ENCODE measurements at places on chromosomes 12 and 14. TPM values are rescaled to one million over a fixed set of nuclear protein-coding genes. Genes with fewer than 3 reads are reported as not detected.

GRCh38 chr14:62988967-62989366, 56.3 kb downstream of the KCNH5 start:
- DNase-seq = no peak

DNA sequence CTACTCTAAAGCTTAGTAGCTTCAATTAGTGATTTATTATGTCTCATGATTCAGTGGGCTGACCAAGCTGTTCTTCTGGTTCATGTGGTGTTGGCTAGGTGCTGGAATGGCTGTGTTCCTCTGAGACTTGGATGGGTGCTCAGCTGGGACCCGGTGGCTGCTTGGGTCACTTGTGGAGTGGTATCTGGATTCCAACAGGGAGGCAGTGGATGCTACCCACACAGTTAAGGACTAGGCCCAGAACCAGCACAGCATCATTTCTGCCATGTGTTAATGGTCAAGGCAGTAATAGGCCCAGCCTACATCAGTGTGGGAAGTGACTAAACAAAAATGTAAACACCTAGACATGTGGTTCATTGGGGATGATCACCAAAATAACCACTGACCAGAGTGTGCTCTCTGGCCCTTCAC, 72.2 kb downstream of the FGD4 start:
- no peak for DNase-seq

The KRT7 gene
- total RNA-seq = not detected

DNA sequence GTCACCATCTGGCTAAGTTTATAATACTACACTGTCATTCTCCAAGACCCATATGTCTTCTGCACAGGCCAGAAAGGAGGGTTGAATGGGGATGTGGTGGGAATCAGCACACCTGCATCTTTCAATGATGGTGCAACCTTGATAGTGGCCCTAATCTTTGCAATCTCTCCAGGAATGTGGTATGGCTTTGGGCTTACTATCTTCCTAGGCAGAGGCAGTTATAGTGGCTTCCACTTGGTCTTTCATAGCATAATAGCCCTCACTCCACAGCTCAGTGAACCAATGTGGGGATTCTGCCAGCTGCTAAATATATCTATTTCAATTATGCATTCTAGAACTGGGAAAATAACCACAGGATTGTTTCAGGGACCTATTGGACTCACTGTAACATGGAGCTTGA, 61.8 kb upstream of the ATP2B1 start:
- DNase-seq = no peak

DNA sequence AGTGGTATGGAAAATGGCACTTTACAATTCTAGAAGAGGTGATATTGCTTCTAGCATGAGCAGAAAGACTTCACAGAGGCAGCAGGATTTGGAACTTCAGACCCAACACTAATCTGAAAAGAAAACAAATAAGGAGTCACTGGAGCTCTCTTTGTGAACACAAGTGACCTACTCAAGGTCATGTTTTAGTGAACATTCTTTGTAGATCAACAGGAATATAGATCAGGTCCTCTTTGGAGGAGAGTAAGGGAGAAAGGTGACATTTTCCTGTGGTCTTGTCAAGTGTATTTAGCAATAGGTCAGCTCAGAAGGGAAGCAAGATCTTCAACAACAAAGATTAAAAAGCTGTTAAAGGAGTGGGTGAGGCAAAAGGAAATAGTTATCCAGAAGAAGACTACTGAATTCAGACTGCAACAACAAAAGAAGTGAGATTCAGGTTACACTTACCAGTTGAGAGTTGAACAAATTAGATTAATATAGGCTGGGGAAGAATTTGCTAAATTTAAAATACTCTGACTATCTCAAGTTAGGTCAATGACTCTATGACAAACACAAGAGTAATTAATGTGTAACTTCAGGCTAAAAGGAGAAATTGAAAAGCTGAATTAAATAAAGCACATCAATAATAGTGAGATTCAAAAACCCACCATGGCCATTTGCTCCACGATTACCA, 528.2 kb downstream of the RPS29 start:
- no peak for DNase-seq

The RILPL2 gene
- total RNA-seq = 9.6 TPM

DNA sequence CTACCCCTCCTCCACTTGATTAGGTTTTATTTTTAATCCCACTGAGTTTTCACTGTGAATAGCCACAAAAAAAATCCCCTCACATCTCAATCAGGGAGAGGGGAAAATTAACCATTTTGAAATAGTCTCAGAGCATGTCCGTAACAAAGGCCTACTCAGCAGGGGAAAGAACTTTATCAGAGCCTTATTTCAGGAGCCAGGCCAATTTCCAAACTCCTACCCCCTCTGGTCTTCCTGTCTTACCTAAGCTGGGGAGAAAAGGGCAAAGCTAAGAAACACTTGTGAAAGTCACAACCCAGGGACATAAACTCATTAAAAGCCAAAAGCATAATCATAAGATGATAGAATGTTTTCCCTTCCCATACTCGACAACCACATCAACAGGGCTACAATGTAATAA, 260.3 kb upstream of the DIO3 start:
- no peak for DNase-seq

GRCh38 chr12:123071099-123071800, 79.6 kb downstream of the PITPNM2 start:
- no peak for DNase-seq

DNA sequence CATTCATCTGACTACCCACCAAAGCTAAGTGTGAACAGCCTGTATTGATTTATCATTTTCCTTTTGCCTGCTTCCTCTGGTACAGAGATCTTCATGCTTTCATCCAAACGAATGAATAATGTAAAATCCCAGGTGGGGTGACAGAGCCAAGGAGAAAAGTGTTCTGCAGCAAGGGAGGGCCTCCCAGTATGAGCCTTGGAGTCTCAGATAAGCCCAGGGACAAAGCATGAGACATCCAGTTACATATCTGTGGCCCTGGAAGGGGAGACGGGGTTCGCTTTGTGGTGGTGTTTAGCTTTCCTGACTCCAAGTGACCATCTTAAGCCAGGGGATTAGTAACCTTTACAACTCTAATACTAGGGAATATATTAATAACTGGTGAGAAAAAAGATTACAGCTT, 177.1 kb downstream of the ETV6 start:
- DNase-seq = no peak

Measured in T-helper 17 cell (primary cell).